ENCODE measurements at places on chromosomes 6 and 20. TPM values are rescaled to one million over a fixed set of nuclear protein-coding genes. Genes with fewer than 3 reads are reported as not detected.

Gene PARD6B
- 12.0 TPM for total RNA-seq

Gene RIMS4
- total RNA-seq: not detected

Gene TTBK1
- total RNA-seq: not detected

- H3K27ac ChIP-seq: no peak overlapping the region
- no peak for DNase-seq
- H3K4me1 ChIP-seq: no peaks in the 10 kb centered on the region
- no peak overlapping the region for H3K4me3 ChIP-seq
Measured at GRCh38 chr6:148221196-148221979, 121.2 kb upstream of the SASH1 start.

GRCh38 chr6:37068356-37069270 is 63.2 kb downstream of the FGD2 start:
- H3K27ac ChIP-seq: peak overlapping the region; percentile 59
- H3K4me1 ChIP-seq: peaks cover 8% of the 10 kb centered on the region
- no peak overlapping the region for H3K4me3 ChIP-seq
- DNase-seq: no peak

Gene MAP1LC3A
- total RNA-seq: 2.4 TPM

DNA sequence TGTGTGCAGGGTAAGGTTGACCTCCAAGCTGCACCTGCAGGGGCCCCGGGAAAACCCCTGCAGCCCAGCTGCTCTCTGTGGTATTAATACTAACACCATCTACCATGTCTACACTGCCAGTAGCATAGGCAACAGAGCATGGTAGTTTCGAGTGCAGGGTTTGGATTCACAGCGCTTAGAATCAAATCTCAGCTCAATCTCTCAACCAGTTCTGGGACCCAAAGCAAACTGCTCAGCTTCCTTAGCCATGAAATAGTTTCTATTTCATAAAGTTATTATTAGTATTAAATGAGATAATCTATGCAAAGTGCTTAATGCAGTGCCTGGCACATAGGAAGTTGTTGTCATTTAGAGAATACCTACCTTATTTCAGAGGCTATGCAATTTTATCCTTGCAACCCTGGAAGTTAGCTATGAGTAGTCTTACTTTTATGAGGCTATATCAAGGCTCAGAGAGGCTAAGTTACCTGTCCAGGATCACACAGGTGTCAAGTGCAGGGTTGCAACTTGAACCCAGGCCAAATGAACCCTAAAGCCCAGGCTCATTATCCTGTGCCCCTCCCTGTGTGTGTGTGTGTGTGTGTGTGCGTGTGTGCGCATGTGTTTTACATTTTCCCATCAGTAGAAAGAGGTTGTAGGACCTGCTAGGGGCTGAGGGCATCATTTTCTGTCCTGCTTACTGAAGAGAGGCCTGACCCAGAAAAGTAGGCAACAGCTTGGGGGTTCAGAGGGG is 27.6 kb upstream of the MRPS18A start:
- no peak for DNase-seq
- no peak overlapping the region for H3K4me3 ChIP-seq
- no peaks in the 10 kb centered on the region for H3K4me1 ChIP-seq
- no peaks in the 10 kb centered on the region for H3K36me3 ChIP-seq
- peaks cover 19% of the 10 kb centered on the region for H3K27me3 ChIP-seq
- H3K27ac ChIP-seq: no peak overlapping the region

DNA sequence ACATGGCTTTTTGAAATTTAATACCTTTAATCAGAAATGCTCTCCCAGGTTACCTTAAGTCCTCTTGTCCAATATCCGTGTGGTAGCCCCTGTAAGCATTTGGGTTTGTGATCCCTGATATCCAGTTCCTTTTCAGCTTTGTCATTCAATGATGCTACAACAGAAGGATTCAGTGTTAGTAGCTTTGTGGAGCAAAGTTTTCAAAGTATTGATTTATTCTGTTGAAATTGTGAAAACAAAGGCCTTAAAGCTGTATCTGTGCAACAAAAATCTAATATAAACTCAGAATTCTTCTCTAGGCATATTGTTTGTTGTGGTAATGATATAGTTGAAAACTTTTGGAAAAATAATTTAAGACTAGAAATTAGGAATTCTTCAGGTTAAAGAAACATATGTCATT is 91.9 kb downstream of the ADGRB3 start:
- no peaks in the 10 kb centered on the region for H3K36me3 ChIP-seq
- no peaks in the 10 kb centered on the region for H3K4me1 ChIP-seq
- no peak overlapping the region for H3K27ac ChIP-seq
- H3K4me3 ChIP-seq: no peak overlapping the region
- DNase-seq: no peak
- H3K27me3 ChIP-seq: no peaks in the 10 kb centered on the region

Gene GLP1R
- not detected for total RNA-seq

Gene FAM209A
- 7.9 TPM for total RNA-seq

DNA sequence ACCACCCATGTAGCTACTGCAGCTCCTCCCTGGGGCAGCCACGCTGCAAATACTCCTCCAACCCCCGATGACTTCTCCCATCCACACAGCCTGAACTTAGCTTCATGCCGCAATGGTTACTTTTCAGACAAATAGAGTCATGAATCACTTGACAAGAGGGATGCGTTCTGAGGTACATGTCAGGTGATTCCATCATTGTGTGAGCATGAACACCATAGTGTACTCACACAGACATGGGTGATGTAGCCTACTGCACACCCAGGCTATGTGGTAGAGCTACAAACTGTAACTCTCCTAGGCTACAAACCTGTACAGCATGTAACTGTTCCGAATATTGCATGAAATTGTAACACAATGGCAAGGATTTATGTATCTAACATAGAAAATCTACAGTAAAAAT is 298.5 kb upstream of the SLC35B3 start:
- H3K27me3 ChIP-seq: peaks cover 8% of the 10 kb centered on the region
- no peak overlapping the region for H3K4me3 ChIP-seq
- DNase-seq: no peak
- H3K4me1 ChIP-seq: no peaks in the 10 kb centered on the region
- no peak overlapping the region for H3K27ac ChIP-seq

Gene TP53INP2
- 1.7 TPM for total RNA-seq

- peaks cover 26% of the 10 kb centered on the region for H3K27me3 ChIP-seq
- no peaks in the 10 kb centered on the region for H3K4me1 ChIP-seq
- H3K4me3 ChIP-seq: no peak overlapping the region
- no peak for DNase-seq
- H3K27ac ChIP-seq: no peak overlapping the region
Measured at GRCh38 chr20:50371878-50372769, 138.1 kb upstream of the PTPN1 start.

Gene SEL1L2
- not detected for total RNA-seq

Gene NOL7
- 74.8 TPM for total RNA-seq

GRCh38 chr6:4114123-4114522 is 21.3 kb downstream of the ECI2 start:
- H3K36me3 ChIP-seq: peaks cover 62% of the 10 kb centered on the region
- no peak overlapping the region for H3K4me3 ChIP-seq
- no peak overlapping the region for H3K27ac ChIP-seq
- H3K4me1 ChIP-seq: peaks cover 3% of the 10 kb centered on the region
- no peaks in the 10 kb centered on the region for H3K27me3 ChIP-seq
- DNase-seq: no peak

DNA sequence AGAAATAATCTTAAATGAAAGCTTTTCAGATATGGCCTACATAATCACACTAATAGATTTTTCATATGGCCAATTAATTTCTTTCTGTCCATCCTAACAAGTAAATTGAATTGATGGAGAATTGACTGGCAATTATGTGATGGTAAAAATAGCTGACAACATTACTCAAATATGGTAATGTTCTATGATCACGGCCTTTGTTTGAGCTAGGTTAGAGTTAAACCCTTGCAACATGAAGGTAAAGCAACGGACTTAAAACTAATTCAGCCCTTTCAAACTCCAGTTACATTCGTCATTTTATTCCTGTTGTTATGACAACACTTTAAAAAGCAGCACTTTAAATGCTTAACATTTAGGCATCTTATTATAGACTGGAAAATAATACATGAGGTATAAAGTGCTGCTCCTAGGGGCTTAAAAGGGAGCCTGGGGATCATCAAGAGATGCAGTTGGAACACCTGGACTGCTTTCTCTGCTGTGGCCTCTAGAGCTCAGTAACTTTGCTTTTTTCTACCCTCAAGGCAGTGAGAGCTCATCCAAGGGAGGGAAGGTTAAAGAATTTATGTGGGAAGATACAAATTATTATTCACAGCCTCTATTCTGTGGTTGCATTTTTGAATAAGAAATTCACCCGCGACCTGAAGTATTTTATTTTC is 46.9 kb downstream of the RIPOR2 start:
- no peak for DNase-seq
- peaks cover 34% of the 10 kb centered on the region for H3K4me1 ChIP-seq
- peak overlapping the region; percentile 92 for H3K27ac ChIP-seq

DNA sequence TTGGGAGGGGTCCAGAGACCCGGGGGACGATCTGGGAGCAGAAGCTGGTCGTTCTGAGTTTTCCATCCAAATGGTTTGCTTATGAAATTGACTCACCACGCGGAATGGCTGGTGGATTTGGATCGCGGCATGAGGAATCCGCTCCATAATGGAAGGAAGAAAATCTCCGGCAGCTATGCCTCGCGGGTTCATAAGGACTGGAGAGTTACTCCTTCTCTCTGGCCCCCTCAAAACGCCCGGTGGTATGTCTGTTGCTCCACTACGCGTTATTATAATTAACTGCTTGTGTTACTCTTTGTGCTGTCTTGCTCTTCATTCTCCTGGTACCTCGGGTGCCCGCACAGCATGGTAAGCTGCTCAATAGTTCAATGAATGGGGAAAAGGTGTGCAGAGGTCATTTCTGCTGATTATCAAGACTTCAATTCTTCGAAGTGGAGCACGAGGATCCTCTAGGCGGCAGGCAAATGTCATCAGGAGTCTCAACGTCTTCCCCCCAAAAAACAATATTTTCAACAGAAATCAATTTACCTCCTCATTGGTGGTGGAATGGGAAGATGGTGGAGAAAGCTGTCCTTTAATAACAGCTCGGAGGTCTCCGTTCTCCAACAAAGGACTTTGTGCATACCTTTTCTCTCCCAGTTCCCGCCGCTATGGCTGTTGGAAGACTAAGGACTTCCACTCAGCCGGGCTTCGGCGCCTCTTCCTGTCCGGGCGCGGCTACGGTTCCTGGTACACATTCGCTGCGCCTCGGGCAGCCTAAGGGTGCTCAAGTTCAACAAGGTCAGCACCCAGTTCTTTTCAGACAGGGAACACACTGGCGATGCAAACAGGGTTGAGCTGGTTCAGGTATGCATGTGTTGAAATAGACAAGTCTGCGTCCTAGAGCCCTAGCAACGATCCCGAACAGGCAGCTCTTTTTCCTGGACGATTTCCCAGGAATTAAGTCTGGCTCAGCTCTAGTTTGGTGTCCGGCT is 9.2 kb upstream of the PRSS16 start:
- DNase-seq: no peak
- peak overlapping the region; percentile 91 for H3K27ac ChIP-seq
- peaks cover 84% of the 10 kb centered on the region for H3K27me3 ChIP-seq

- peaks cover 4% of the 10 kb centered on the region for H3K27me3 ChIP-seq
- DNase-seq: no peak
- peaks cover 2% of the 10 kb centered on the region for H3K4me1 ChIP-seq
- no peaks in the 10 kb centered on the region for H3K36me3 ChIP-seq
Measured at GRCh38 chr20:13186043-13186774, 34.9 kb upstream of the ISM1 start.

DNA sequence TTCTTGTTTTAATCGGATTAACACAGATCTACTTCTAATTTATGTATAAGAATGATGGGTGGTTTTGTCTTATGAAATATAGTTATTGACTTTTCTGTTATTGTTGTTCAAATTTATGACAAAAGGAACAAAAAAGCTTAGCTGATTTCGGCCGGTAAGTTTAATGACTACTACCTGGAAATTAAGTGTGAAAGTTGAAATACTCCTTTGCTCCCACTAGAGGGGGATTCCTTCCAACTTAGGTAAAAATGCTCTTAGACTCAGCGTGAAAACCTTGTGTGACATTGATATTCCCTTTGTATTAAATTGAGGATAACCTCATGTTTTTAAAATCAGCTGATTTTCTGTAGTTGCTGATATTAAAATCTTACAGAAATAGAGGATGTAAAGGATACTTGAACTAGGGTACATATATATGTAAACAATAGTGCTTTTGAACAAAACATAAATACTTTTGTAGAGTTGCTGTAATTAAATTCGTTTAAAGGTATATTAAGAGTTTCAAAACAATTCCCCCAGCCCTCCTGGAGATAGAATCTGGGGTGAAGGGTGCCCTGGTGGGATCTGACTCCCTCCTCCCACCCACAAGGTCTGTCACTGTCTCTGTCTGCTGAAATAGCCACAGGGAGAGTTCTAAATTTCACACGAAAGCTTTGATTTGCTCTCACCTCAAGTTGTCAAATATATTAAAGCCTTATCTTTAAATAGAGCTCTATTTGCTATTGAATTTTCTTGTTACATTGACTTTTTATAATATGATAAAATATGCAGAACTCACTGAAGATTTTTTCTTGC is 257.5 kb downstream of the ARID1B start:
- no peak for DNase-seq
- peak overlapping the region; percentile 38 for H3K27ac ChIP-seq

DNA sequence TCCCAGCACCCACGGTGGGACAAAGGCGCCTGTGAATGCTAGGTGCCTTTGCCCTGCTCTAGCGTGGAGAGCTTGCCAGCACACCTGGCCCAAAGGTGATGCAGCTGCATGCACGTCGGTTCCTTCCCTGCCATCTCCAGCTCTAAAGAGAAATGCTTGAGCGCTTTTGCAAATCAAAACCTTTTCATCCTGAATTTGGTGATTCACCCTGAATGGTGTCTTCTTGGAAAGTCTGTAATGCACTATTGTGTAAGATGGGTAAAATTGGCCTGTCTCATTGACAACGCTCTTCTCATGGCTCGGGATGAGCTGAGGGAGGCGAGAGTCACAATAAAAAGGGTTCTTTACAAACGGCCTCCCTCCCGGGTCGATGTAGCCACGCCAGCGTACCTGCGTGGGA is 103.1 kb upstream of the ID4 start:
- no peaks in the 10 kb centered on the region for H3K36me3 ChIP-seq
- no peak for DNase-seq
- H3K4me3 ChIP-seq: no peak overlapping the region
- H3K4me1 ChIP-seq: no peaks in the 10 kb centered on the region
- no peak overlapping the region for H3K27ac ChIP-seq
- H3K27me3 ChIP-seq: no peaks in the 10 kb centered on the region

Gene SENP6
- total RNA-seq: 131 TPM

- H3K27me3 ChIP-seq: no peaks in the 10 kb centered on the region
- no peak for DNase-seq
- no peaks in the 10 kb centered on the region for H3K4me1 ChIP-seq
- no peaks in the 10 kb centered on the region for H3K36me3 ChIP-seq
- H3K4me3 ChIP-seq: no peak overlapping the region
Measured at GRCh38 chr6:77403424-77403823, 59.9 kb downstream of the HTR1B start.

Measured in naive thymus-derived CD8-positive, alpha-beta T cell (primary cell).